ENCODE measurements at places on chromosomes 2 and 18.

- DNase-seq = no peak
Measured at GRCh38 chr18:74682141-74682990, 84.7 kb downstream of the ZNF407 start.

- peak; percentile 83 for DNase-seq
Measured at GRCh38 chr2:62293490-62294271, 97.8 kb downstream of the B3GNT2 start.

GRCh38 chr2:12223732-12224131 is 477.3 kb downstream of the LPIN1 start:
- no peak for DNase-seq

- DNase-seq = no peak
Measured at GRCh38 chr2:215752991-215753390, 260.4 kb downstream of the MREG start.

DNA sequence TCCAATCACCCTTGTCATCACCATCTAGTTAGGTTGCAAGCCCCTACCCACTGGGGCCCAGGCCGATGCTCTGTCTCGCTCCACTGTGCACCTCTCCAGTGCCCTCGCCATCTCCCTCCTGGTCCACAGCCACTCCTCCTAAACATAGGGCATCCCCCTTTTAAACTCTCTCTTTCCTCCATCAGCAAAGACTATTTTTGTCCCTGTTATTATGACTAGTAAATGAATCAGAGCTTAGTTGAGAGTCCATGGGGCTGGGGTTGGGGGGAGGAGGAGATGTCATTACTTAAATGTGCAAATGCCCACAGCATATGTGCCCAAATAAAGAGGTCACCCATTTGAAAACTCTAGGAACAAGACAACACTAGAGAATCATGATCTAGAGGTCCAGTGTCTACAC is 167.4 kb downstream of the TRABD2A start:
- DNase-seq = no peak

DNA sequence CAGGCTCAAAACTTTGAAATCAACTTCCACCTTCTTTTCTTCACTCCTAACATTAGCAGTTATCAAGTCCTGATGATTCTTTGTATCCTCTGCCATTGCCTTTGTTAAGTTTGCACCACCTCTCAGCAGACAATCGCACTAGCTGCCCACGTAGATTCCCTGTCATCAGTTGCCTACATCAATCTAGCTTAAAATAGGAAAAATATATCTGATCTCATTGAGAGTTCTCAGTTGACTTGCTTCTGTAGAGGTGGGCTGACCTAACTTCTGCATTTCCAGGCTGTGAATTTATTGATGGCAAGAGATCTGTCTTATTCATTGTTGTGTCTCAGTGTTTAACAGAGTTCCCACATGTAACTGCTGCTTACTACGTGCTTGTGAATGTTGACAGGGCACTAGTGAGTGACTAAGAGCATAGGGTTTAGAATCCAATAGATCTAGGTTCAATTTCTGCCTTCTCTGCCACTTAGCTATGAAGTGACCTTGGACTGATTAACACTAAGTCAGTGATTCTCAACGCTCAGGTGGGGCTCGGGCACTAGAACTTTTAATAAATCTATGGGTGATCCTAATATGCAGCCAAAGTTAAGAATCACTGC is 3.7 kb upstream of the INSIG2 start:
- DNase-seq = no peak

GRCh38 chr2:57465967-57466366 is 580.6 kb upstream of the VRK2 start:
- no peak for DNase-seq

DNA sequence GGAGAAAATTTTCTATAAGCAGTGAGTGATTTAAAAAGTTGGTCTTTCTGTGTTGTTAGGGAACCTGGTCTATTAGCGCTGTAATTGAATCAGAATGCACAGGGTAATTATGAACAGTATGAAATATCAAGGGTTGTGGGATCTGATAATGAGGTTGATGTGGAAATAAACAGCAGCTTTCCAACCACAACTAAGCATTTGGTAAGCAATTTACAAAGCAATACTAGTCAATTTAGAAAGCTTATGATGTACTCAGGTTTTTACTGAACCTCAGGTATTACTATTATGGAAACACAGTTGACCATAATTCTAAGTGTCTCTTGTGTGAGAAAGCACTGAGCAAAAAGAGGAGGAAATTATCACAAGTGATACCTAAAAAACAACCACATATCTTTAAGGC is 11.0 kb upstream of the SMCHD1 start:
- DNase-seq = no peak

DNA sequence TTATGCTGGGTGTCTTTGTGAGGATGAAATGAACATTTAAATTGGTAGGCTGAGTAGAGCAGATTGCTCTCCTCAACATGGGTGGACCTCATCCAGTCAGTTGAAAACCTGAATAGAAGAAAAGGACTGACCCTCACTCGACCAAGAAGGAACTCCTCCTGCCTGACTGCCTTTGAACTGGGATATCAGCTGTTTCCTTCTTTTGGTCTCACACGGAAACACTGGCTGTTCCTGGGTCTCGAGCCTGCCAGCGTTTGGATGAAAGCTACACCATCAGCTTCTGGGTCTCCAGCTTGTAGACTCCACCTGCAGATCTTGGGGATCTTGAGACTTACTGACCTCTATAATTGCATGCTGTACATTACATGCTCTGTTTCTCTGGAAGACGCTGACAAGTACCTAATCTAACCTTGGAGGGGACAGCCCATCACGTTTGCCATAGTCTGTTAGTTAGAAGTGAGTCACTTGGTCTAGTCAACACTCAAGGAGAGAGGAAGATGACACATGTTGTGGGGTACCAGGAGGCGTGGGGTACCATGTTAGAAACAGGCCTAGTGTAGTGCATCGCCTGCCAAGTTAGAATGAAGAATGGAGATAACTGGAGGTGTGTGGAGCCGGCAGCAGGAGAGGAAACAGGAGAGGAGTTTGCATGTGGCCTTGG is 267.0 kb downstream of the MREG start:
- no peak for DNase-seq

GRCh38 chr2:113227290-113227689 is 51.4 kb downstream of the PAX8 start:
- DNase-seq = no peak

DNA sequence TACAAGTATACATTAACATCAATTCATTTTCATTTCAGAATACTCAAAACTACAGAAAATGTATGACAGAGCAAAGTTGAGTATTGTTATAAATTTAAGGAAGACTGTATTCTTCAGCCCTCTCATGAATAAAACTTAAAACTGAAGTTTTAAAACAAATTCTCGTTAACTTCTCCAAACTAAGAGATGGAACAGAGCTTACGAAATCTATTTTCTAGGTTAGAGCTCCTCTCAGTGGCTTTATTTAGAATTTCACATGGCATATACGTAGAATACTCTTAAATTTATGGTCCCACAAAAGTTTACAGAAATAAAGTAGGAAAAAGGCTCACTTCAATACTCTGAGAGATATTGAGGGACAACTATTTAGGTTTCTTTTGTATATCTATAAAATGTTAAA is 612.1 kb downstream of the KCNJ3 start:
- DNase-seq = peak; percentile 11

GRCh38 chr2:105249891-105250290 is 8.3 kb downstream of the GPR45 start:
- no peak for DNase-seq

DNA sequence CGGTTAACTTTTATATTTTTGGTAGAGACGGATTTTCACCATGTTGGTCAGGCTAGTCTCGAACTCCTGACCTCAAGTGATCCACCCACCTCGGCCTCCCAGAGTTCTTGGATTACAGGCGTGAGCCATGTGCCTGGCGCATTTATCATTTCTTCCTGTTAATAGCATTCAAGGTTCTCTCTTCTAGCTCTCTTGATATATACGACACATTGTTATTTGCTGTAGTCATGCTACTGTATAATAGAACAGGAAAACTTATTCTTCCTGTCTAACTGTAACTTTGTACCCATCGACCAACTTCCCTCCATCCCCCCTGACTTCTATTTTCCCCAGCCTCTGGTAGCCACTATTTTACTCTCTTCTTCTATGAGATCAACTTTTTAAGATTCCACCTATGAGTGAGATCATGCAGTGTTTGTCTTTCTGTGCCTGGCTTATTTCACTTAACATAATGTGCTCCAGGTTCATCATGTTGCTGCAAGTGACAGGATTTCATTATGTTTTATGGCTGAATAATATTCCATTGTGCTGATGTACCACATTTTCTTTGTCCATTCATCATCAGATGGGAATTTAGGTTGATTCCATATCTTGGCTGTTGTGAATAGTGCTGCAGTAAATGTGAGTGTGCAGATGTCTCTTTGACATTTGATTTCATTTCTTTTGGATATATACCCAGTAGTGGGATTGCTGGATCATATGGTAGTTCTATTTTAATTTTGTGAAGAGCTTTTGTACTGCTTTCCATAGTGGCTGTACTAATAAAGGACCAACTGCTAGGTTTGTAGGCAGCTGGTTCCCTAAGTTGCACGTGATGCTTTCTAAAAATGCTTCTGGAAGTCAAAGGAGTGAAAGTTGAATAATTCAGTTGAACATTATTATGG is 205.2 kb downstream of the PRKCE start:
- no peak for DNase-seq

GRCh38 chr2:236319036-236319435 is 54.8 kb upstream of the ASB18 start:
- no peak for DNase-seq

GRCh38 chr2:217362710-217363109 is 502.8 kb upstream of the TNP1 start:
- no peak for DNase-seq

DNA sequence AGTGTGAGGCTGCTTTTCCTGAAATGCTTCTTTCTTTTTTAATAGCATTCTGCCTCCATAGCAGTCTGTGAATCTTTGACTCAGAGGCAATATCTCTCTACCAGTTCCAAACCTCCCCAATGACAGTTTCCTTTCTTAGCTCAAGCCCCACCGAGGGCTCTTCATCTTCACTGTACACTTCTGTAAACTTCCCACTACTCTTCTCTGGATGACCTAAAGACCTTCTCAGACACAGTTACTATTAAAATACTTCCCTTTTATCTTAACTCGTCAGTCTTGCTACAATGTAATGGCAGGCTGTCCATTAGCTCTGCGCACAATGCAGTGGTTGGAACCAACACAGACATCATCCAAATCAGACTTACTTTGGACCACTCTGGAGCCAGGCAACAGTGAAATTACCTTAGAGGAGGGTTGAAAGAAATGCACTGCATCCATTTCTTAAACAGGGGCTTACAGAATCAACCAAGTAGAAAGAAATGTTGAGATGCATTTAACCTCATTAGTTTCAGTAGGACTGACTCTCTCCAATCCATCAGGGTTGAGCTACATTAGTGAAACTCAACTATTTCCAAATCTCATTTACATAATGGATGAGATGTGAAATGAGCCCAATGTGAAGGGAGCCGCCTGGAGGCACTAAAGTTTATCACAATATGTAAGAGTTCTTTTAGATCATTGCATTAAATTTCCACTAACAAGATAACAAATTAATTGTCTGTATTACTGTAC is 343.8 kb downstream of the SETBP1 start:
- DNase-seq = no peak

DNA sequence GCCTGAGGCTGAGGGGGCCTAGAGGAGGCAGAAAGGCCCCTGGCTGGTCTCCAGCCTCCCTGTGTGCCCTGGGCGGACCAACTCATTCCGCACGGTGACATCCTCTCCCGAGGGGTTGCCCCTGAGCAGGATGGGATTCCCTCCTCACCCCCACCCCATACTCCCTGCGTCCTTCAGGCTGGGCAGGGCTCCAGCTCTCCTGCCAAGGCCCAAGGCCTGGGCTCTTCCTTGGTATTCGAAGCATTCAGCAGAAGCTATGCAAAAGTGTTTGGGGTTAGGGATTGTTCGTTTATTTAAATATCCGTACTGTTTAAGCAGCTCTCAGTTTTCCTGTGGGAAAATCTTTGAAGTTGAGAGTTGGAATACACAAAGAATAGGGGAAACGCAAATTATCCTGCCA is 113.1 kb upstream of the RAB12 start:
- no peak for DNase-seq

DNA sequence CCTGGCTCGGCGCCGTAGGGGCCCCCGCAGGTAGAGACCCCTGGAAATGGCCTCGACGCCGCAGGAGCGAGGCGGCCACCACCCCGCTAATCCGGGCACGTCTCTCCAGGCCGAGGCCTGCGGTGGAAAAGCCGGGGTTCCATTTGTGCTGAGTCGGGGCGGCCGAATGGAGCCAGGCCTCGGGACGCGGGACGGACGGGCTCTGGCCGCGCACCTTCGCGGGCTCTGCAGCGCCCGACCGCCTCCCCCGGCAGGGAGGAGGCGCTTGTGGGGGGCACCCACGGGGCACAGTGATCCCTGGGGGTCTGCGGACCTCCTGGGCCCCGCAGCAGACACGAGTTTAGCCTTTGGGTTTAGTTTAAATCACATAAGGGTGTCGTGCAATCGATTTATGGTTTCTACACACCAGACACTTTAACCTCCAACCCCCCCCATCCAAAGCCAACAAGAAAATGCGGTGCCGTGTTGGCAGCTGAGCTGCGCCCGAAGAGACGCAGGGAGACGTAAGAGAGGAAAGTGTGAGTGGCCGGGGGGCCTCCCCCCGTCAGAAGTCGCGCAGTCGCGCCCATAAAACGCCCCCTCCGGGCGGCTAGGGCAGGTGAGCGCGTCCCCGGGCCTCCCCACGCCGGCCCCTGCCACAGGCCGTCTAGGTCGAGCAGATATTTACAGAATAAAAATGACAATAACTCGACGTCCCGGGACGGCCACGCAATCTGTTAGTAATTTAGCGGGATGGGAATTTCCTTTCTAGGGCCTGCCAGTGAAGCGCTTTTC is 1.0 kb upstream of the NFATC1 start:
- DNase-seq = no peak

DNA sequence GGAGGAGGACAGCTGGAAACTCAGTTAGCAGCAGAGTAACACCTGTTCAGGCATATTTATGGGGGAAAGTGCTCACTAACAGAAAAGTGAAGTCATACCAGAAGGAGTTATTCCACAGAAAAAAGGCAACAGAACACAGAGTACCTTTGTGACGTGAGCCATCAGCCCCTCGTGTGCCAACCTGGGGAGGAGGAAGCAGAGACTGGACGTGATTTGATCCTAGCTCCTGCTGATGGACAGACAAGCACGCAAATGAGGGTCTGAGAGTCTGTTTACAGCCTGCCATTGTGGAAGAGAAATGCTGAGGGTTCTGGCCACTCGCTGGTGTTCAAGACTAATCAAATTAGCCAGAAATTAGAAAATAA is 120.7 kb downstream of the ZNF521 start:
- no peak for DNase-seq

DNA sequence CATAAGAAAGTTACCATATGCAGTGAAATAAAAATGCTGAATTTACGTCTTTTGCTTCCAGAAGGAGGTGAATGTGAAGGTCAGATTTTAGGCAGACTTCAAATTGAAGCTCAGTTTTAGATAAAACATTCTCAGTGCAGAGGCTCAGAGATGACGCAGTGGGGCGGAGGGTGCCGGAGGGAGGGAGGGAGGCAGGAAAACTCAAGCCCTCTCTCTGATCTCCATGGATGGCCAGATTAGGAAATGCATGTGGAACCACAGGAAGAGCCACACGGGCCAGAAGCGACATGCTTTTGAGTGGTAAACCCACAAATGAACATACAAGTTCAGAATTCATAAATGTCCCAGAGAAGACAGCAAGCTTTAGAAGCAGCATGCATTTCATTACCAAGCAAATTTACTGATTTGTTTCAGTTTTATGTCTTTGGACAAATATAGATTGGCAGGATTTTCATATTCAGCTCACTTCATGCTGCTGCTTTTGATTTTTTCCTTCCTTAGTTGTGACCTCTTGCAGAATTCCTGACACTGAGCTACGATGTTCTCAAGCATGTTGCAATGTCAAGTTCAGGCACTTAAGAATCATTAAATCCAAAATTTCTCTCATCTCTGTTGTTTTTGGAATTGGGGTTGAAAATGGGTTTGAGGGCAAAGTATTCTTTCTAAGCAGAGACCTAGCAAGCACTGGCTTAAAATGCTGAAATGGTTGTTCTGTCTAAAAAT is 29.7 kb upstream of the APCDD1 start:
- DNase-seq = no peak

Measured in renal cortex interstitium (tissue), 15 donors.